ENCODE measurements at places on chromosomes 3 and 15.

DNA sequence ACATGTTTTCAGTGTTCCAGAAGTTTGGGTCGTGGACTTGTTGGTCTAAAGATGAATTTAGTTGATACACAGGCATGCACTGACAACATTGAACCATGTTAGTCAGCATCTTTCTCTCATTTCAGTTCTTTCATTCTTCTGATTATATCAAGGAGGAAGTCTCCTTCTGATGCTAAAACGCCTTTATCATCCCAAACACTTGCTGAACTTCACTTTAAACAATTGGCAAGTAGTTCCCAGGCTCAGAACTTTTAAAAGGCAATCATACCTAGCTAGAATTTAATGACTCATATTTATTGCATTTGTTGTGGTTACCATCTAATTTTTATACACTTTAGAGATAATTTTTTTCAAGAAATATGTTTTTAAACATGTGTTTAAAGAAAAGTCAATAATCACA, 15.9 kb downstream of the LMCD1 start:
- DNase-seq: no peak

DNA sequence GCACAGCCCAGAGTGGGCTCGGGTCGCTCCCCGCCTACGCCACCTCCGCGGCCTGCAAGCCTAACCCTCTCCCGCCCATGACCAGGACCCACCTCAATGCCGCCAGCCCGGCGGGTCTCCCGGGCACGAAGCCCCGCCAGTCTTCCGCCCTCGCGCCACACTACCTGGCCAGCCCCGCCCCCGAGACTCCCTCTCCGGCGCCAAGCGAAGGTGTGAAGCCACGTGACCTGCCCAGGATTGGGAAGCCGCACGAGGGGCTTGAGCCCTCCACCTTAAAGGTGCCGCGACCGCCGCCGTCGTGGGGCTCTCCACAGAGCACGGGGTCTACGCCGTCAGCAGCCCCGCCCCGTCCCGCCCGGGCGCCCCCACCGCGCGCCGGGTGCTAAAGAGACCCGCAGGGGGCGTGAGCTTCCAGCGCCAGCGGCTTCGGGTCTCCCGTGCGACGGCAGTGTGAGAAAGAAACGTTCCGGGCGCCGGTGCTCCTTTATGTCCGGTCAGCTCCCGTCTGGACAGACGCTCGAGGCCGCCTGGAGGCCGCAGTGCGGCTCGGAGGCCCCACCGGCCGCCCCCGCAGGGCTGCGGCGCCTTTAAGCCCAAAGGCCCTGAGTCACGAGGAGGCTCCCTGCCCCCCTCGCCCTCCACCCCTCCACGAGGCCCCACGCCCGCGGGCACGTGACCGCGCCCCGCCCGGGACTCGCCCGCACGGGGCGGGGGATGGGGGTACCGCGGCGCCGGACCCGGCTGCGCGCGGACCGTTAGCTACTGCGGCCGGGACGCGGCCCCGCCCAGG, at the start of gene CPEB1:
Gene CPEB1 (minus strand): TSS at position 319 of the 790 bp plus-strand sequence. CDS start 18,904 bp downstream, outside the sequence.
- DNase-seq: peak; percentile 16

DNA sequence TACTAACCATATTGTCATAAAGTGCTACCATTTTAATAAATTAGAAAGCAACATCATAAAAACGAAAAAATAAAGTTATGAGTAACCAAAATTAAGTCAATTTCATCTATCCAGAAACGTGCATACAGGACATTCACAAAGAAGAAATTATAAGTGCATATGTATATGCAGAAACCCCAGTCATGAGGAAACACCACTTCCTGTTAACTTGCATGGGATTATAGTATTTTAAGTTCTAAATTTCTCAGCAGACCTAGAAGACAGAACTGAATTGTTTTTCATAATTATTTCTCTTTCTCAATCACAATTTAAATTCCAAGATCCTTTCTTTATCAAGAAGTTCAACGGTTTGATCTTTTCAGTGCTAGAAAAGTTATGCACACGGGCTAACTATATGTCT, 1.4 kb upstream of the KBTBD8 start:
- DNase-seq: no peak

DNA sequence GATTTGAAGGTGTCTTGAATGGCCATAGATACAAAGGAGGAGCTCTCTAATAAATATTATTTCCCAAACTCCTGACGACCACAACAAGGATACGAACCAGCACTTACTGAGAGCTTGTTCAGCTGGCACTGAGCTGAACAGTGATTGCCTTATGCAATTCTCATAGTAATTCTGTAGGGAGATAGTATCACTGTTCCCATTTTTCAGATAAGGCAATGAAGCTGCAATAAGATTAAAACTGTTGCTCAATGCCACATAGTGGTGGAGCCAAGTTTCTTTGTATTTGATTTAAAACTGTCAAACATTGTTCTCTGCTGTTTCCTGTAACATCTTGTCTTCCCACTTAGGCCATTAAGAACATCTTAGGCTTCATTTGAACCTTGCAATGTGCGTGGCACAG, 163.9 kb downstream of the RPLP1 start:
- DNase-seq: no peak

DNA sequence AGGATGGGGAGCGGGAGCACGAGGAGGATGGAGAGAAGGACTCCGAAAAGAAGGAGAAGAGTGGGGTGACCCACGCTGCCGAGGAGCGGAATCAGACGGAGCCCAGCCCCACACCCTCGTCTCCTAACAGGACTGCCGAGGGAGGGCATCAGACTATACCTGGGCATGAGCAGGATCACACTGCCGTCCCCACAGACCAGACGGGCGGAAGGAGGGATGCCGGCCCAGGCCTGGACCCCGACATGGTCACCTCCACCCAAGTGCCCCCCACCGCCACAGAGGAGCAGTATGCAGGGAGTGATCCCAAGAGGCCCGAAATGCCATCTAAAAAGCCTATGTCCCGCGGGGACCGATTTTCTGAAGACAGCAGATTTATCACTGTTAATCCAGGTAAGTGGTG, 169.8 kb downstream of the FEZF2 start:
- no peak for DNase-seq

- no peak for DNase-seq
Observed at GRCh38 chr3:116591236-116591635, 118.3 kb upstream of the TUSC7 start.

DNA sequence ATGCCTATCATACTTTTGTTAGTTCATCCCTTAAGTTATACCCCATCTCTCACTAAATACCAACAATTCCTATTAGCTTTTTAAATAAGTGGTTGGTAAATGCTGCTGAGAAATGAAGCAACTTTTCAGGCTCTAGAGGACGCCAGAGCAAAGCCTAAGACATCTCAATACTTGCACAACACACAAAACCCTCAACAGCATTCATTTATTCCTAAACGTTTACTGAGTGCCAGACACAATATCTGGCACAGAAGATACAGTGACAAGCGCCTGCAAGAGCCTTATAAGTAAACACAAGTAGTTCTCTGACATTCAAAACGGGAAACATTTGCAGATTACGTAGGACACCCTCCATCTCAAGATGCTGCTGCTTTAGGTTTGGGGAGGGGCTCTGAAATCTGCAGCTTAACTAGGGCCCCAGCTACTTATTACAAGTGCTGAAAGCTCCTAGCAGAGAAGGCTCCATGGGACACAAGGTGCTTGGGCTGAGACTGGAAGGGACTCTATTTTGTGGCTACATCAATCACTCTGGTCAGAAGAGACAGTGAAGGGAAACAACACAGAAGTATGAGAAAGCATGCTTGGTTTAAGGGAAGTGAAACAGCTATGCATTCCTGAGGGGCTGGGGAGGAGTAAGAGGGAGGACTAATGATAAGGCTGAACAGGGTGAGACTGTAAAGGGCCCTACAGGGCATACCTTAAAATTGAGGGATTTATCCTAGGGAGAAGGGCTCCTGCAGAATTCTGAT, 311.3 kb downstream of the PLCL2 start:
- DNase-seq: peak; percentile 57

- DNase-seq: no peak
Observed at GRCh38 chr3:159196359-159196758, 394.5 kb downstream of the MFSD1 start.

DNA sequence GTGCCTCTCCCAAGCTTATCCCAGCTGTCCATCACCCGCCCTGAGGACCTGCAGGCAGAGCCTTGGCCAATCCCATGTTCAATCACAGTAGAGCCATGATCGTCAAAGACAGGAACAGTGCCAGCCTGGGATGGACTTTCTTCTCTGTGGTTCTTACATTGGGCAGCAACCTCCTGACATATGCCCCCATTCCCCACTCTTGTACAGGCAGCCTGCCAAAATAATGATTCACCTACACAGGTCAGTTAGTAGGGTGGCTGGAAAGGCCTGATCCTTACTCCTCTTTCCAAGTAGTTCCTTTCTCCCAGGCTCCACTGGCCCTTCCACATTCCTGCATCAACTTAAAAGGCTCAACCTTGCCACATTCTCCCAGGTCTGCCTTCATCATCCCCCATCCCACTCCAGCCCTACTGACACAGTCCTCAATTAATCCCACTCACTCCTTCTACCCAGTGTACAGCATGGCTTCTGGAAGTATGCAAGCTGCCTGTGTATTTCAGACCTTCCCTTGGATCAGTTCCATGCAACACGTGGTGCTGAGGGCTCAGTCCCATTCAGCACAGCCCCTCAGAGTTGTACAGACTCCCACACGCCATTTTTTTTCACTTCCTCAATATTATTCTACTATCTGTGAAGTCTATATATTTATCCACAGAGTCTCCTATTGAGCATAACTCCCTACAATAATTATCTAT, 189.8 kb downstream of the NTRK3 start:
- DNase-seq: no peak

DNA sequence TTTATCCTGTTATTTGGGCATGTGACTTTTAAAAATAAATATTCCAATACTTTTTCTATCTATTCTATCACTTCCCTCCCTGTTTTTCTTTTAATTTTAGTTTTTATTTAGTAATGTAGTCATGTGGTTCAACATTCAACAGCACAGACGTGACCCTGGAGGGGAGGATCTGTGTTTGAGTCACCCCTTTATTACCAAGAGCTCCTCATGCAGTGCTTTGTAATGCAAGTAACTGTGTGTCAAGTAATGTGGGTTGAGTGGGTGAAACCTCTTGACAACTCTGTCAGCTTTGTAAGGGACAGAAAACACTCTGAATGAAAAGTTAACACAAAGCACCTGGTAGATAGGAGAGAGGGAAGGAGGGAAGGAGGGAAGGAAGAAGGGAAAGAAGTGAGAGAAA, 89.7 kb upstream of the FGF12 start:
- DNase-seq: peak; percentile 67

- peak; percentile 94 for DNase-seq
Observed at GRCh38 chr3:160129459-160130061, 95.7 kb upstream of the C3orf80 start.
